Activated naive CD4-positive, alpha-beta T cell treated with anti-CD3 and anti-CD28 coated beads, Interleukin-2, amount 50 U/mL, for 72 hours (primary cell): ENCODE measurements at places on chromosomes 2 and 18.

- DNase-seq = no peak
These were observed 1303.7 kb downstream of the DPP10 start for GRCh38 chr2:115746151-115746550.

- DNase-seq = no peak
These were observed 33.0 kb downstream of the SDC1 start for GRCh38 chr2:20191714-20192569.

DNA sequence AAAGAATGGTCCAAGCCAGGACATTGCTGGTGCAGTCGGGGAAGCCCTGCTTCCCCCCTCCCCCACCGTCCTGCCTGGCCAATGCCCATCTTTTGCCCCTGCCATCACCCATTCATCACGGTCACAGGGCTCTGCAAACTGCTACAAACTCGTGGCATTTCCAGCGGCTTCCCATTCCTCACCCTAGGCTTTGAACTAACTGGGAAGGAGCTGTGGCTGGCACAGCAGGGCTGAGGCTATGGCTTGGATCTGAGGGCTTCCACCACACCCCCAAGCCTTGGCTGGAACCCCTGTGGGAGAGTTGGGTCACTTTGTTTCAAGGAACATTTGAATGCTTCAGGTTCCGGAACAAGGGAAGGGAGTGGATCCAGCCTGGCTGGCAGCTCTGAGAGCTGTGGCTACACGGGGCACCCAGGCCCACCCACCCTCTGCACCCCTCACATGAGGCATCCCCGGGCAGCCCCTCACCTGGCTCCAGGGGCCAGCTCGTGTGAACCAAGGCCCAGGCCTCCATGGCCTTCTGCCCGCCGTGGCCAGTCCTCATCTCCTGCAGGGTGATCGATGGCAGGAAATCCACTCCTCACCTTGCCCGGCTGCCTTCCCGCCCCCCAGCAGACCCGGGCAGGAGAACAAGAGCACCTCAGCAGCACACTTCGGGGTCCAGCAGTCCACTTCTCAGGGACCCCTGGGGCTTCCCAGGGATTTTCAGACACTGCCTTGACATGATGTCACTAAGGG, 58.8 kb upstream of the OTOS start:
- peak; percentile 48 for DNase-seq

DNA sequence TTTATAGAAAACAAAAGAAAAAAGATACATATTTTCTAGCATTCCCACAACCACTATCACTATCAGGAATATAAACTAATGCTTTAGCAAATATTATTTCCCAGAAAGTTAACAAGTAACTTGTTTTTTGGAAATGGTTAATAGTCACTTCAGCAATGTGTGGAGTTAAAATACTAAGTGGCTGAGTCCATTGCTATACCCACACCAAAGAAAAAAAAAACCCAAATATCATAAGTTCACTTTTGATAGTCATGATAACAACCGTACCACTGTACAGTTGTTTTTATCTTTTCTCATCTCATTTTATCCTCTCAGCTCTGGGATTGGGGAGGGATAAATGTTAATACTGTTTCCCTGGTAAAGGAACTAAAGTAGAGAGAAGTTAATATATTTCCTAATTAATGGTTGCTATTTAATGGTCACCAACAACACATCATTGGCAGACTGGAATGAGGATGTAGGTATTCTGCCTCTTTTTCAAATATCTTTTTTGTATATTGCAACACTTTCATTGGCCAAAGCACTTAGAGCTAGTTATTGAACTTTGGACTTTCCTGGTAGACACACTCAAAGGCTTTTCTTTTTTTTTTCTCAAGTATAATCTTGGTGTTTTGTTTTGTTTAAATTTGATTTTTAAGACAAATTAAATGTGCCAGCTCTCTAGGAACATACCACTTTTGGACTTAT, 18.4 kb upstream of the KANSL1L start:
- no peak for DNase-seq

- no peak for DNase-seq
These were observed 23.9 kb downstream of the CFAP65 start for GRCh38 chr2:219017201-219017931.

- DNase-seq = no peak
These were observed 160.7 kb upstream of the SALL3 start for GRCh38 chr18:78818961-78819360.

DNA sequence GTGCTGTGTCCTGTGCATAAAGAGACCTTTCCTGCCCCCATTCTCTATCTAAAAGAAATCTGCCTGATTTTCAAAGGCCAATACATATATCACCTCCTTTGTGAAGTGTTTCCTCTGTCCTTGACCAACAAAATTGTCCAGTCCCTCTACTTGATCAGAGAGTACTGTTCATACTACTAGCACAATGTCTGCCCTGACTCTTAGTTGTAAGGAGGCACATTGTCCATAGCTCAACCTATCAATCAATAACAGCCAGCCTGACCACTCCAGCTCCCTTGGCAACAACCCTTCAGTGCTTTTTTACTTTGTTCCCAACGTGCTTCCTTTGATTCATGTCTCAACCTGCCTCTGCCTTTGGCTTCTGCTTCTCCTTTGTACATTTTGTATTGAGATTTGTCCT, 398.9 kb downstream of the TRIB2 start:
- DNase-seq = no peak

DNA sequence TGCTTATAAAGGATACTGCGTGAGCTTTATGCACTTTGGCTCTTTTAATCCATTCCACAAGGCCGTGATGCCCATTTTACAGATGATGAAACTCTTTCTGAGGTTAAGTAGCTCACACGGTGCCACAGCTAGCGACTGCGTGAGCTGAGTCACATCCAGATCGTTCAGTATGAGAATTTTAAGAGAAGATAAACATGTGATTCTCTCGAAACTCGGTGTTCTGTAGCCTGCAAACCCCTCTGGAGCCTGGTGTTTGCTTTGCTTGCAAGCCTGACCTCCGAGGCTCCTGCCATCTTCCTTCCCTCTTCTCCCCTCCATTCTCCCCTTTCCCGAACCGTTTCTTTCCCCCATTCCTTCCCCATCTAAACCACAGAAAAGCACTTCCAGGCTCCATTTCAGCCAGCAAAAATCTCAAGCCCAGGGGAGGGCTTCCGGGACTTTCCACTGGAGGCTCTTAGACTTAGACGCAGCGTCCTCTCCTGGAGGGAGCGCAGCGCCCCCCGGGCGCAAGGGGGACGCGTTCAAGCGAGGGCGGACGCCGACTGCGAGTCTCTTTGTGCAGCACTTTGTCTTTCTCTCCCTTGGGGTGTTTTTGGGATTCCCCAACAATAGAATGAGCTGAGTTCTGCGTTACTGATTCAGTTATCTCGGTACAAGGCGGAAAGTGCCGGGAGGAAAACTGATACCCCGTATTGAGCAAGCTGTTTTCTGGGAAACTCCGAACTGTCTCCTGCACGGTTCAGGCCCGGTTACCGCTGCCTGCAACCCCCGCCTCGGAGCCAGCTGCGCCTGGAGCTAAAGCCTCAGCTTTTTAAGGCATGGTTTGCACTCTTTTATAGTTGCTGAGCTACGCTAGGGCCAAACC, 38.0 kb downstream of the CYP1B1 start:
- no peak for DNase-seq

DNA sequence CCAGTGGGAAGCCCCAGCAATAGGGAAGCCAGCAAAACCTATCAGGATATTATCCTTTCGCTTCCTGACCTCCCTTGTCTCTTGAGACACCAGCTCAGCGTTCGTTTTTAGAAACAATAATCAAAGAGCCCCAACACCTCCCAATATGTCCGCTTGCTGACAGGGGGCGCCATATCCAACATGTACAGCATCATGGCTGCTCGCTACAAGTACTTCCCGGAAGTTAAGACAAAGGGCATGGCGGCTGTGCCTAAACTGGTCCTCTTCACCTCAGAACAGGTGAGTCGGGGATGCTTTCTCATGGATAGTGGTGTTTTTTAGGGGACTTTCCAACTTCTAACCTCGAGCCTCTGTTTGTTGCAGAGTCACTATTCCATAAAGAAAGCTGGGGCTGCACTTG, 28.7 kb downstream of the GAD1 start:
- peak; percentile 22 for DNase-seq

- no peak for DNase-seq
These were observed 61.7 kb upstream of the SPTBN1 start for GRCh38 chr2:54394392-54394791.

GRCh38 chr18:42614619-42615293, 500.7 kb downstream of the RIT2 start:
- DNase-seq = no peak

DNA sequence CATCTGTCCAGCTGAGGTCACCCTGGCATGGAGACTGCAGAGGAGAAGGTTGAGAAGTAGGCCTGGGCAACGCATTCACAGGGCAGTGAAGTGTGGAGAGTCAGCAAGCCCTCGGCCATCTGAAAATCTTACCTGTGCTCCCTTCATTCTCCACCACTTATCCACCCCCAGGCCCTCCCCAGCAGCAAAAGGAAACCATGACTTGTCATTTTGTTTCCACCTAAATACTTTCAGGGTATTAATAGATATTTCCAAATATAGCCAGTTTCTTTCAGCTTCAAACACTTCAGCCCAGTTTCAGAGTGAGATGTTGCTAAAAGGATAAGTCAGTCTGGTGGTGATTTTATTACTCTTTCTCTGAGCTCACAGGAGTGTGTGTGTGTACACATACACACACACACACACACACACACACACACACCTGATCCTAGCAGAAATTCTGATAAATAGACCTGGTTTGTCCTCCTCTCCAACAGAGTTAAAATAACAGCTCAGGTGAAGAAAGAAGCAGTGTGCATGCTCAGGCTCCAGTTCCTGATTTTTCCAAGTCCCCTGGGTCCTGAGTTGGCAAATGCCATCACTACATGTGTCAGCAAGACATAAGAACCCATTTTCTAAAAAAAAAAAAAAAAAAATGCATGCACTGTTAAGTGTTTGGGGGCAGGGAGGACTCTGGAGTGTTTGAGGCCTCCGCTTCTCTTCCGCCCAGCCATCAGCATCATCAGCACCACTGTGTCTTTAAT, 82.8 kb downstream of the LOXHD1 start:
- no peak for DNase-seq

DNA sequence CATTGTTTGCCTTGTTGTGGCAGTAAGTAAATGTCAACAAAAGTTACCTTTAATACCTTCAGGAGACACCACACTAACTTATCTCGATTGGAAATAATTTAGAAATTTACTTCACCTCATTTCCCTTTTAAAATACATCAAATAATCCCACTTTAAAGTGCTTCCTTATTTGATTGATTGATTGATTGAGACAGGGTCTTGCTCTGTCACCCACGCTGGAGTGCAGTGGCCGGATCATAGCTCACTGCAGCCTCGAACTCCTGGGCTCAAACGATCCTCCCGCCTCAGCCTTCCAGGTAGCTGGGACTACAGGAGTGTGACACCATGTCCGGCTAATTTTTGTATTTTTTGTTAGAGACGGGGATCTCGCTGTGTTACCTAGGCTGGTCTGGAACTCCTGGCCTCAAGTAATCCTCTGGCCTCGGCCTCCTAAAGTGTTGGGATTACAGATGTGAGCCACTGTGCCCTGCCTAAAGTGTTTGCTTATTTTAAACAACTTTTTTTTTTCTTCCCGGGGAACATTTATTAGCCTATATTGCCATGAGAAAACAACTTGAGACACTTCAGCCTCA, 12.0 kb upstream of the PAX3 start:
- DNase-seq = no peak

- no peak for DNase-seq
These were observed 115.6 kb upstream of the NEDD4L start for GRCh38 chr18:57928466-57928865.

- peak; percentile 40 for DNase-seq
These were observed 82.6 kb upstream of the ODC1 start for GRCh38 chr2:10530607-10531239.

- DNase-seq = no peak
These were observed 563 bp upstream of the POLE4 start for GRCh38 chr2:74957886-74958273.

DNA sequence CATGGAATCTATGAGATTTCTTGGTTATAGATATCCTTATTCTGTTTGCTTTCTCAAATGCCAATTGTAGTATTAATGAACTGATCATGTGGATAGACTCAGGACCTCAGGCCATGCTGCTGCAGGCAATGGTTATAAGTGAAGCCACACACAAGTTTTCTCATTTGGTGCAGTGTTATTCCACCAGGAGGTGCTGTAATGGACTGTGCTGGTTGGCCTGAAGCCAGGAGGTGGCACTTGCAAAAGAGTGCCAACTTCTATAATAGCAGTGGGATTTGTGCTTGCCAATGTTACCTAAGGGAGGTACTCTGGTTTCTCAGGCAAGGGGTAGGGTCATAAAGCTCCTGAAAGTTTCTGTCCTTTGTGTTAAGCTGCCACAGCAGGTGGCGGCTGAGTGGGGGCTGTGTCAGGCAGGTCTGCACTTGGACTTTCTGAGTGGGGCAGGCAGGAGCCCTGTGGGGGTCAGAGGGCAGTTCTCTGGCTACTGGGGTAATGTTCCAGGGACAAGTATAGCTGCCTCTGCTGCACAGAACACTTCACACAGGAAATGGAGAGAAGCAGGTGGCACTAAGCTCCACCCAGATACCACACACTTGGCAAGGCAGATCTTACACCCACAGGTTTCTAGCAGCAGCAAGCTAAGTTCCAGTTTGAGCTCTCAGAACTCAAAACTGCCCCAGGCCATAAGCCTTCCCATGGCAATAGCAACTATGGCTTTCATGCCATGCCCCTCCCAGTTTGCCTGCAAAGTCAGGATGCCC, 352.6 kb upstream of the CWC22 start:
- DNase-seq = no peak

- no peak for DNase-seq
These were observed 33.1 kb upstream of the MBP start for GRCh38 chr18:77165503-77166188.

- DNase-seq = no peak
These were observed 13.6 kb downstream of the DCAF17 start for GRCh38 chr2:171447675-171448074.

- DNase-seq = no peak
These were observed 12.8 kb downstream of the TANK start for GRCh38 chr2:161172901-161173540.

- no peak for DNase-seq
These were observed 65.9 kb upstream of the SLC16A14 start for GRCh38 chr2:230134496-230135129.

GRCh38 chr2:28395334-28396061, 2.8 kb downstream of the FOSL2 start:
- DNase-seq = no peak

- DNase-seq = no peak
These were observed 103.5 kb upstream of the PPP1CB start for GRCh38 chr2:28648147-28648546.

GRCh38 chr2:112251271-112251670, 3.6 kb downstream of the ZC3H8 start:
- DNase-seq = no peak

DNA sequence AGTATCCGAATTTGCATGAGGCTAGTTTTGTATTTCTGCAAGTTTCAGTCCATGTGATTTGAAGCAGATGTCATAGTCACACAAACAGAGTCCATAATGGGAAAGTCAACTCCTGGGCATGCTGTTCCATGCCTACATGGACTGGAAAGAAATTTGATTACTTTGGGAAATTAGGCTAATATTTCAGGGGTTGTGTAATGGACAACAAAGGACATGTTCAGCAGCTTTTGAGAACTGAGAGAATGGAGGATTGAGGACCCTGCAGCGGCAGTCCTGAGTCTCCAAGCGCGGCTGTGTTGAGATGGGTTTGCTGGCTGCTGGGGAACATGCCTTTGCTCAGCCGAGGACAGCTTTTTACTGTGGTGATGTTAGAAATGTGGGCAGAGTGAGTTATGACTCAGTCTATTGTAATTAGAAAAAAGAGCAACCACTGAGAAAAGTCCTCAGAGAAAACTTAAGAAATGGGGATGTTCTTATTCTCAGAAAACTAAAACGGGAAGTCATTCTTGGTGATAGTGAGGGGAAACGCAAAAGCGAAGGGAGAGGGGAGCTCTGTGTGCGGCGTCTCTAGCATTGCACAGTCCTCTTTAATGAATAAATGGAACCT, 149.2 kb downstream of the FAM210A start:
- DNase-seq = no peak

GRCh38 chr2:139737659-139738058, 957.5 kb upstream of the NXPH2 start:
- no peak for DNase-seq
